ENCODE measurements at places on chromosomes 13 and 19.

DNA sequence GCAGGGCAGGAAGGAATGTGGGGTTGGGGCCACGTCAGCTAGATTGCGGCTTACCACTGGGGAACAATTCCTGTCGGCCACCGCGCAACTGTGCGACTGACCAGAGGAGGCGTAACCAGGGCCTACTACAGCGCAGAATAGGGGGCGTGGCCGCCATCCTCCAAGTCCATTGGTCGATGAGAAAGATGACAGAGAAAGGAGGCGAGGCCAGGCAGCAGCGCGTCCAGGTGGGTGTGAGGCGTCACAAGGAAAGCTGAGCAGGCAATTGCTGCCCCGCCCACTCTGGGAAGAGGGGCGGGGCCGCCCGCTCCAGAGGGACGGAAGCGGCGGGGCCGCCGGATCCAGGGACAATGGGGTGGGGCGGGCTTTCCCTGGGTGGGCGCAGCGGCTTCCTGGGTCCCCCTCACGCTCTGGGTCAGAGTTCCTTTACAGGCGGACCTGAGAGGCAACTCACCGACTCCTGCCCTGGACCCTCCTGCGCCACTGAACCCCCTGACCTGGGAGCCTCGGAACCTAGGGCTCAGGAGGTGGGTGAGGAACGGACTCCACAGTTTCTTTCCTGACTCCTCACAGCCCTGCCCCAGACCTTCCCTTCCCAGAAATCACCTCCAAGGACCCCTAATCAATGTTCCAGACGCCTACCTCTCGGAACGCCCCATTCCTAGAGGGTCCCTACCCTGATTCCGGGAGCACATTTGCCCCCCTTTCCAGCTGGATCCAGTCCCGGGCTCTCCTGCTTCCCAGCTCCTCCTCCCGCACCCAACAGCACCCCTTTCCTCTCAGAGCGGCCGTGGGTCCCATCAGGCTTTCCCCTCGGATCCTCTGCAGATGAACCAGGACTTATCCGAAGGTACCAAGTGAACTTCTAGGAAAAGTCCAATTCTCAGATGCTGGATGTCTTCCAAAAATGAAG is 101.5 kb upstream of the ZNF492 start:
- DNase-seq = no peak

- DNase-seq = no peak
Observed at GRCh38 chr13:78659732-78660494, 958 bp upstream of the OBI1 start.

GRCh38 chr13:107834717-107835116 is 380.6 kb downstream of the LIG4 start:
- no peak for DNase-seq

DNA sequence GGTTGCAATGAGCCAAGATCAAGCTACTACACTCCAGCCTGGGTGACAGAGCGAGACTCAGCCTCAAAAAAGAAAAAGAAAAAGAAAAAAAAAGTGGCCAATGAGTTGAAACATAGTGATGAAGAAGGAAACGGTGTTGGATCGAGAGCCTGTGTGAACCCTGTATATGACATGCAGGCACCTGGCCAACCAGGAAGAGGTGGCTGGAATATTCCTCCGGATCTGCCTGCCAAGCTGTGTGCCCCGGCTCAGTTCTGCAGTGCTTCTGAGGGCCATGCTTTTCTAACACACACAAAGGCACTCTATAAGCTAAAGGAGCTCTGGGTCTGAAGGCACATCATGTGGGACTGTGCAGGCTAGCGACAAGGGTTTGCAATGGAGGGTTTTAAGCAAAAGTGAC is 3.7 kb upstream of the ZNF444 start:
- no peak for DNase-seq

GRCh38 chr19:38985262-38985661 is 9.7 kb upstream of the FBXO17 start:
- DNase-seq = no peak

DNA sequence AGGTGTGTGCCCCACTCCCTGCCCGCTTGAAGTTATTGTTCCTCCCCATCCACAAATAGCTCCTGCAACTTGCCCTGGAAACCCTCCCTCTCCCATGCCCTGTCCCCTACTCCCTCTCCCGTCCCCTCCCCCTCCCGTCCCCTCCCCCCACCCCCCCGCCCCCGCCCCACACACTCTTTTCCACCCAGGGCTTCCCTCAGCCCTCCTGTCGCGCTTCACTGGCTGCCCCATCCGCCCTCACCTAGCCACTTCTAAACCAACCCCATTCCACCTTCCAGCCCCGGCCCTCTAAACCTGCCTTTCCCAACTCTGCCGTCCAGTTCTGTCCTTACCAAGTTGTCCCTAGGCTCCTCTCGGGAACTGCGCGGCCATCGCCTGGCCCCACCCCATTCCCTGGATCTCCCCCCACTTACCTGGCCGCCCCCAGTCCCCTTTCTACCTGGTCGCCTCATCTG is 993 bp downstream of the RGL3 start:
- no peak for DNase-seq

- DNase-seq = no peak
Observed at GRCh38 chr13:106369091-106369490, 166.4 kb downstream of the EFNB2 start.

DNA sequence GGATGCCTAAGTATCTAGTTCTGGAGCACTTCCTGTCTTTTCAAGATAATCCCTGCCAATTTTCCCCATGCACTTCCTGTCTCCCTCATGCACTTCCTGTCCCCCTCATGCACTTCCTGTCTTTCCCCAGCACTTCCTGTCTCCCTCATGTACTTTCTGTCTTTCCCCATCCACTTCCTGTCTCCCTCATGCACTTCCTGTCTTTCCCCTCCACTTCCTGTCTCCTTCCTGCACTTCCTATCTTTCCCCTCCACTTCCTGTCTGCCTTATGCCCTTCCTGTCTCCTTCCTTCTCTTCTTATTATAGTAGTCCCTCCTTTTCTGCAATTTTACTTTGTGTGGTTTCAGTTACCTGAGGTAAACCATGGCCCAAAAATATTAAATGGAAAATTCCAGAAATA is 3.0 kb upstream of the TNNT1 start:
- no peak for DNase-seq

- DNase-seq = no peak
Observed at GRCh38 chr13:92739306-92739818, 487.2 kb upstream of the GPC6 start.

- no peak for DNase-seq
Observed at GRCh38 chr13:109652531-109652930, 133.9 kb downstream of the IRS2 start.

DNA sequence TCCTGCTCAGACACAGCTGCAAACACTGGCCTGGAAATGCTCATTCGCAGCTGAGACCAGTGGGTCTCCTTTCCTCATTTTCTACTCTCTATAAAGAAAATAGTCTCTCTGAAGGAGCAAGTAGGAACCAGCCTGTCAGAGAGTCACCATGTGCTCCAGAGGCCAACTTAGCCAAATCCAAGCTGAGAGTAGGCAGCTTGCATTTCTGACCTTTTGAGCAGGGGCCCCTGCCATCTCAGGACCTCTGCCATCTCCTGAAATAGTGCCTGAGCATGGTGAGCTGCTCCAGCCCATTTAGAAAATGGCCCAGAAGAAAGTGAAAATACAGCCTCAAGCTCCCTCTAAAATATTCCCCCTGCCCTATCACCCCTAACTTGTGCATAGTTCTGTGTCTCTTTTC is 95.6 kb downstream of the STOML3 start:
- no peak for DNase-seq

DNA sequence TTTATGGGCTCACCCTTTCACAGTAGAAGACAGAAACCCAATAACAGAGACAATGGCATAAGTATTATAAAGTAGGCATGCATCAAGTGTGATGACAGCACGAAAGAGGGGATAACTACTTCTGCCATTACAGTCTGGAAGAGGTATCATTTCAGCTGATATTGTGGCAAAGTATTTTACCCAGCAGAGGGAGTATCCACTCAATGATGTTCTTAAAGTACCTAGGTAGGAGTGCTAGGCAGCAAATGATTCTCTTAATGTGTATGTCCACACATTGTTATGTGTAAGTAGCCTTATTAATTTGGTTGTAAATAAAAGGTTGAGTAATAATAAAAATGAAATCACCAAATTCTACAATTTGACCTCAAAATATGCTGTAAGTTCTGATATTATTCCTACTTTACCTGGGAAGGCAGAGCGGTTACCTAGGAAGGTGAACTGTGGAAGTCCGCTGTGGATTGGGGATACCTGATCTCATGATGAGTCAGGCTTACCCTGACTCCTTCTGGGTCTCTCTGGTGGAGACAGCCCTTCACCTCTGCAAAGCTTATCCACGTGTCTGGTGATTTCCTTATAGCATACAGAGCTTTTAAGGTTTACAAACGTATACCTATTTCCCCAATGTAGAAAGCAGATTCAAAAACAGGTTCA is 4.1 kb upstream of the UBAC2 start:
- DNase-seq = peak; percentile 73

- DNase-seq = no peak
Observed at GRCh38 chr13:62702502-62702901, 1286.9 kb upstream of the PCDH20 start.

GRCh38 chr13:94612050-94612449 is 10.4 kb downstream of the GPR180 start:
- DNase-seq = no peak

DNA sequence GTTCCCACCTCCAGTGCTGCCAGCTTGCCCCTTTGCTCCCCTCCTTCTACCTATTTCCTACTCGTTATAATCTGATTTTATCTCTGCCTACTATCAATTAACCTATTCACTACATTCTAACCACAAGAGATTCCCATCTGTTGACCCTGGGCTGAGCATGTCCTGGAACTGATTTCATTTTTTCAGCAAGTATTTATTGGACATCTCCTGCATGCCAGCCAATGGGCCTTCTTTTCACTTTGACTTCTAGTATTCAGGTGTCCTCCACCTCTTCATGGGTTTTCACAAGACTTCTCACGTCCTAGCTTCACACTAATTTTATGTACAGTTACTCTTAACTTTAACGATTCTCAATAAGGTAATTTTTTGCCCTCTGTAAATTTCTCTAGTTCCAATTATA is 282.7 kb upstream of the KLHL1 start:
- no peak for DNase-seq

DNA sequence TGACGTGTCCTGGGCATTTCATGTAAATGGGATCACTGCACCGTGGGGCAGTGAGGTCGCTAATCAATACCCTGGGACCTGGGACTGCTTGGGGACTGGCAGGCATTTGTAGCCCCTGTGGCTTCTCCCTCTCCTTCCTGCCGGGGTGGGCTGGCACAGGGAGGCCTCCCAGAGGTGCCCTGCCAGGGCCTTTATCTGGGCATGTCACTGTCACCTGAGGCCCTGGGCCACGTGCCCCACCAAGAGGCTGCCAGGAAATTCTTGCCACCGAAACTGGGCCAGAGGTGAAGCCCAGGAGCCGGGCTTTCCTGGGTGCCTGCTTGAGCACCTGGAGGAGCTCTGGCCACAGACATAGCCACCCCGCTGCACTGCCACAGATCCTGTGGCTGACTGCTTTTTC is 1.8 kb upstream of the NMRK2 start:
- DNase-seq = no peak

GRCh38 chr19:12821761-12822160 is 12.6 kb downstream of the RTBDN start:
- DNase-seq = no peak

DNA sequence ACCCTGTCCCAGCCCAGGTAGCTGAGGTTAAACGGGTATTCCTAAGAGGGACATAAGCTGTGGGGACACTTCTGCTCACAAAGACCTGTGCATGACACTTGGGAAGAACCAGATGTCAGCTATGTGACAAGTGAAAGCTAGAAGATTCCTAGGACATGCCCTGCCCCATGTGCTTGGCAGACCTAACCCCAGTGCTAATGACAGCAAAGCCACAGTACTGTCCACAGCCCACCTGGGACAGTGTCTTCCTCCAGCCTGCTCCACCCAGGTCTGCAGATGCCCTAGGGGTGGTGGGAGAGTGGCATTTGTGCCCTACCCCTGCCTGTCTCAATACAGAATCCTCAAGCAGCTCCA is 18.4 kb upstream of the EPHX3 start:
- no peak for DNase-seq

GRCh38 chr19:44957526-44957925 is 2.3 kb downstream of the CLPTM1 start:
- DNase-seq = no peak

DNA sequence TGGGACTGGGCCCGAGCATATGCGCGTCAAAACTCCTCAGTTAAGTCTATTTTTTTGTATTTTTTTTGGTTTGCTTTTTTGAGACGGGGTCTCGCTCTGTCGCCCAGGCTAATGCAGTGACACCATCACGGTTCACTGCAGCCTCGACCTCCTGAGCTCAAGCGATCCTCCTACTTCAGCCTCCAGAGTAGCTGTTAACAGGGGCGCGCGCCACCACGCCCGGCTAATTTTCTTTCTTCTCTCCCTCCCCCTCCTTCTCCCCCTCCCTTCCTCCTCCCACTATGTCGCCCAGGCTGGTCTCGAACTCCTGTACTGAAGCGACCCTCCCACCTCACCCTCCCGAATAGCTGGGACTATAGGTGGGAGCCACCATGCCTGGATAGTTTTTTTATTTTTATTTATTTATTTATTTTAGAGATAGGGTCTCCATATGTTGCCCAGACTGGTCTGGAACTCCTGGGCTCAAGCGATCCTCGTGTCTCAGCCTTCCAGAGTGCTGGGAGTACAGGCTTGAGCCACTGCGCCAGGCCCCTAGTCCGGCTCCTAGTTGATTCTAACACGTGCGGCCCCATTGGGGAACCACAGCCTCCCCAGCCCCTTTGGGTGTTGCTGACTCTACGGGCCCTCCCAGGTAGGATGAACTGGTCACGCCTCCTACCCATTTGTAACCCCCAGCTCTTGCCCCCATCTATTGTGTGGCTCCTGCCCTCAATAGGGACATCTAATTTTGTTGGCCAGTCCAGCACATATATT is 806 bp upstream of the ZNF837 start:
- no peak for DNase-seq

GRCh38 chr13:49455007-49455398 is 10.9 kb downstream of the SETDB2 start:
- no peak for DNase-seq

All from CD4-positive, alpha-beta T cell (primary cell).